Activated CD8-positive, alpha-beta memory T cell treated with anti-CD3 and anti-CD28 coated beads for 1 hour (primary cell): ENCODE measurements at places on chromosomes 2 and 18.

DNA sequence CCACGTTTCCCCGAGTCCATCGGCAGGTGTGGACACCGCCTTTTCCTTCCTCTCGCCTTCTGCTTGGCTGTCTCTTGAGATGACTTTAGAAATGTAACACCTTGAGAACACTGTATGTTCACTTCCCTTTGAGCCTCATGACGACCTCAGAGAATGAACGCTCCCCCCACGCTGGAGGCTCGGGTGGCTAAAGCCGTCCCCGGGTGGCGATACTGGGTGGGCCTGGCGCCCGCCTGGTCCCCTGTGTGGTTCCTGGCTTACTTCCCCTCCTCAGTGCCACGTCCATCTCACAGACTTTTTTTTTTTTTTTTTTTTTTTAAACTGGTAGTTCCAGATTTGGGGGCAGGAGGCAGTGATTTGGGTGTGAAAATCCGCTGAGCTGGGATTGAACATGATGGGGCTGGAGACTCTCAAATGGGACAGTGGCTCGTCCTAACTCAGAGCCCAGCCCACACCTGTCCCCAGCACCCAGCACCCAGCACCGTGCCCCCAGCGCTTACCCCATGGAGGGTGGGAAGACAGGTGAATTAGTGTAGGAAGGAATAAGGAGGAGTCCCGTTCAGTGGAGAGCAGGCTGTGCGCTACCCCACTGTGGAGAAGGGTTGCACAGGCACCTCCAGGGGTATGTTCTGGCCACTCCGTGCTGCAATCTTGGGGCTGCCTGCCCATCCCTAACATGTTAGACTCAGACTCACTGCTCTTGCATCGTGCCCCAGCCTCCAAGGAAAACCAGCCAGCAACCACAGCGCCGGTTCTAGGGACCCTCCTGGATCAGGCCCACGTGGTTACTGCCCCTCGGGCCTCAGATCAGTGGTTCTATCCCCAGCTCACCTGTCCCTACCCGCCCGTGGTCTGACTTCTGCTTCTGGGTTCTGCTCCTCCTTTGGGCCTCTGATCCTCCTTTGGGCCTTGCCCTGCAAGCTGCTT is 174.0 kb downstream of the ASB1 start:
- no peak for DNase-seq

DNA sequence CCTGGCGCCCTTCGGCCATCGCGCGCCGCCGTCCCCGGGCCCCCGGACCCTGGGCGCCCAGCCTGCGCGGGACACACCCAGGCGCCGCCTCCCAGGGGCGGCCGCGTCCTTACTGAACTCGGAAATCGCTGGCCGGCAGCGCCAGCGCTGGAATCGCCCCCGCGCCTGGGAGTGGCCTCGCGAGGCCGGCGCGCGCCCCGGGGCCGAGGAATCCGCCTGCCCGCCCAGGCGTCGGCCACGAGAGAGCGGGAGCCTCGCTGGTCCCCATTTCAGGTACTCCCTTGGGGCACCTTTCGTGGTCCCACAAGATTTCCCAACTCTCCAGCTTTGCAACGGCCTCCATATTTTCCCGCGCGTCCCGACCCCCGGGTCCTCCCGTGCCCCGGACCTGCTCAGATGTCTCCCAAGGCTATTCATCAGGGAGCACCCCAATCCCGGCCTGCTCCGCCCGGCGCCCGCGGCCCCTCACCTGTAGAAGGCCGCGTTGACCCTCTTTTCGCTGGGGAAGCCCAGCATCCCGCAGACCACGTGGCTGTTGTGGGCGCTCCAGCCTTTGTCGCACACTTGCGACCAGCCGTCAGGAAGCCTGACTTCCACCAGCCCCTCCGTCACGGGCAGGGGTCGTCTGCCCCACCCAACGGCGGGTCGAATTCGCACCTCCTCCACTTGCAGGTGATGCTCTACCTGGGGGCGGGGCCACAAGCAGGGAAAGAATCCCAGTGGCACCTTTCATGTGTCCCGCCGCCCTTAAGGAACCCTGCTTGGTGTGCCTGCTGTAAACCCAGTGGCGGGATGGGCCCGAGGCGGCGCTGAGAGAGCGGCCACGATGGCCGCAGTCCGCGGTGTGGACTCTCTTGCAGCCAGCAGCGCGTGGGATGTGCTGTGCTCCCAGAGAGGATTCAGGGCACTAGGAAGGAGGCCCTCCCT is 4.6 kb downstream of the LOXL3 start:
- no peak for DNase-seq

GRCh38 chr2:232502511-232502910 is 14.9 kb upstream of the ECEL1 start:
- peak; percentile 14 for DNase-seq

DNA sequence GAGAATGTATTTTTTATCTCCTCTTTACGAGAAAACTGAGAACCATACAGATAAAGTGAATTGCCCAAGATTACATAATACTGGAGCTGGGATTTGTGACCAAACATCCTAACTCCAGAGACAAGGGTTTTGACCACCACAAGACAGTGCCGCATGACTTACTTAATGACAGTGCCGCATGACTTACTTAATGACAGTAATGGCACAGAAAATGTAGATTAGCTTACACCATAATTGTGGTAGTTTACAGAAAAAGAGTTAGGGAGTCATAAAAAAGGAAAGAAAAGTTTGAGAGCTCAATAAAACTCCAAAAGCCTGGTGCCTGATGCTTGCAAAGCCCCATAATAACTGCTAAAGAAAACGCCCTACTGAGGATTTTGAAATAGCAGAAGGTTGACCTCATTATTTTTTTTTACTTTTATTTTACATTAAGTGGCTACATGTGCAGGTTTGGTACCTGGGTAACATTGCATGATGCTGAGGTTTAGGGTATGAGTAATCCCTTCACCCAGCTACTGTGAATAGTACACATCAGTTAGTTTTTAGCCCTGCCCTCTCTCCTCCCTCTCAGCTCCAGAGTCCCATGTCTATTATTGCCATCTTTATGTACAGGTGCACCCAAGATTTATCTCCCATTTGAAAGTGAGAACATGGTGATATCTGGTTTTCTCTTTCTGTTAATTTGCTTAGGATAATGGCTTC is 310.0 kb upstream of the UBE2E3 start:
- DNase-seq: no peak

DNA sequence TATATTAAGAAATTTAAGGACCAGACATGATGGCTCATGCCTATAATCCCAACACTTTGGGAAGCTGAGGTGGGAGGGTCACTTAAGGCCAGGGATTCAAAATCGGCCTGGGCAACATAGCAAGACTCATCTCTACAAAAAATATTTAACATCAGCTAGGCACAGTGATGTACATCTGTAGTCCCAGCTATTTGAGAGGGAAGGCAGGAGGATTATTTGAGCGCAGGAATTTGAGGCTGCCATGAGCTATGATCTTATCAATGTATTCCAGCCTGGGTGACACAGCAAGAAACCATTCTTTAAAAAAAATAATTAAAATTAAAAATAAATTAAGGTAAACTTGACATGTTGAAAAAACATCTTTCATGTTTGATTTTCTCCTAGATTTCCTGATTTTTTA is 564.2 kb downstream of the MBD2 start:
- no peak for DNase-seq

GRCh38 chr2:16612490-16612889 is 53.1 kb downstream of the CYRIA start:
- DNase-seq: no peak

- DNase-seq: no peak
Observed at GRCh38 chr2:216591480-216591879, 41.7 kb upstream of the IGFBP2 start.

- no peak for DNase-seq
Observed at GRCh38 chr2:164485541-164485940, 135.7 kb downstream of the GRB14 start.

DNA sequence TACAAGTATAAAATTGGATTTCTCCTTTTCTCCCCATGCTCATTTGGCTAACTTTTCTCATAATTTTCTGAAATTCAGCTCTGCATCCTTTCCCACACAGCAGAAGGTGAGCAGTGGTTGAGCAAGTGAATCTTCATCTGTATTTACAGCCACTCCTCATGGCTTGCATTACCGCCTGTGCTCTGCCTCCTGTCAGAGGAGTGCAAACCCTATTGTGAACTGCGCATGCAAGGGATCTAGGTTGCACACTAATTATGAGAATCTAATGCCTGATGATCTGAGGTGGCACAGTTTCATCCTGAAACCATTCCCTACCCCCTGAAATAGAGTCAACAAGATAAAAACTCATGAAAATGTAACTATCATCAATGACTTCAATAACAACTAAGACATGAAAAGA is 20.0 kb downstream of the ME2 start:
- no peak for DNase-seq

- peak; percentile 19 for DNase-seq
Observed at GRCh38 chr2:181677912-181678586, 2.3 kb downstream of the NEUROD1 start.

- DNase-seq: no peak
Observed at GRCh38 chr2:151922845-151923666, 94.8 kb upstream of the ARL5A start.

DNA sequence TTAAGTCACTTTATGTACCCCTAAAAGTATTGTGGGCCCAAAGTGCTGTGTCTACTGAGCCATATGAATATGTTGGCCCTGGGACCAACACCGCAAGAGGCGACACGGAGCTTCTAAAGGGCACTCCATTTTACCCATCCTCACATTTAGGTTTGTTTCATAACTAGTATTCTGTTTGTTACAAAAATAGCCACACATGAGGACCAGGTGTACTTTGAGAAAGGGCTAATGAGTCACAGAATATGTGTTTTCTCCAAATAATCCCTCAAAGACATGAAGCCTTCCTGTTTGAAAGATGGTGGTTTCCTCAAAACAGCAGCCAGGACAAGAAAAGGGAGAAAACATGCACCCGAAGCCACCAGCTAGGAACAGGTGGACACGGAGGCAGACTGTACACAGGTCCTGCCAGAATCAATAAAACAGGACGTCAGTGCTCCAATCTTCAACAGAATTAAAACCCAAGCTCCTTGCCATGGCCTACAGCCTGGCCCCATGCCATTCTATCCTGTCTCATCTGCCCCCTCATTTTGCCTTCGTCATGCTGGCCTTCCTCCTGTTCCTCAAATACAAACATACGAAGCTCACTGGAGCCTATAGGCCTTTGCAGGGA is 21.8 kb upstream of the GRB14 start:
- DNase-seq: no peak

DNA sequence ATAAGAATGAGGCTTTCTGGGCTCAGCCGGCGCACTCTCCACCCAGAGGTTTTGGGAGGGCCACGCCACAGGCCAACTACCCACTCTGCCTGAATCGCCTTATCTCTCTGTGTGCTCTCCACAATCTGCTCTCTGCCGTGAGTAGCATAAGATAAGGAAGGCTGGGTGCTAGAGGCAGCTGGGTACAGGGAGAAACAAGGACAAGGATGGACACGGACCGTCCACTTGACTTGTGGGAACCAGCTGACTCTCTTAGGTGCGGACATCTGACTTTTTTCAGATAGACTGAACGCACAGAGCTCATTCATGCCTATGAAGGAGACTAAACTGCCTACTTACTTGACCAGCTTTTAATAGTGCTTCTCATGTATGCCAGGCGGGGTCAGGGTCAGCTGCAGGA is 14.3 kb downstream of the NPAS2 start:
- no peak for DNase-seq

GRCh38 chr2:234161932-234162331 is 111.4 kb downstream of the SPP2 start:
- DNase-seq: no peak

- no peak for DNase-seq
Observed at GRCh38 chr18:10018289-10018688, 104.5 kb downstream of the VAPA start.

GRCh38 chr2:109168086-109168485 is 39.1 kb downstream of the SH3RF3 start:
- DNase-seq: no peak

GRCh38 chr18:54957296-54957832 is 1.9 kb downstream of the CCDC68 start:
- DNase-seq: no peak

DNA sequence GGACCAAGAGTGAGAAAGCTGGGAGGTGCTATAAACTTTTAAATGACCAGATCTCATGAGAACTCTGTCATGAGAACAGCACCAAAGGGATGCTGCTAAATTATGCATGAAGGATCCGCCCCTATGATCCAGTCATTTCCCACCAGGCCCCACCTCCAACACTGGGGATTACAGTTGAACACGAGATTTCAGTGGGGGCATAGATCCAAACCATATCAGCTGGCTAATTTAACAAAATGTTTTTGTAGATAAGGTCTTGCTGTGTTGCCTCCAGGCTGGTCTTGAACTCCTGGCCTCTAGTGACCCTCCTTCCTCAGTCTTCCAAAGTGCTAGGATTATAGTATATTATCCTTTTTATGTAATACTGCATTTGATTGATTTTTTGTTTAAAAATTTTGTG is 56.0 kb downstream of the NBEAL1 start:
- DNase-seq: no peak

- peak; percentile 41 for DNase-seq
Observed at GRCh38 chr2:37982147-37982582, 57.1 kb downstream of the RMDN2 start.

- DNase-seq: no peak
Observed at GRCh38 chr18:73646196-73646595, 501.4 kb downstream of the FBXO15 start.

GRCh38 chr2:79573895-79574674 is 61.2 kb downstream of the CTNNA2 start:
- no peak for DNase-seq

DNA sequence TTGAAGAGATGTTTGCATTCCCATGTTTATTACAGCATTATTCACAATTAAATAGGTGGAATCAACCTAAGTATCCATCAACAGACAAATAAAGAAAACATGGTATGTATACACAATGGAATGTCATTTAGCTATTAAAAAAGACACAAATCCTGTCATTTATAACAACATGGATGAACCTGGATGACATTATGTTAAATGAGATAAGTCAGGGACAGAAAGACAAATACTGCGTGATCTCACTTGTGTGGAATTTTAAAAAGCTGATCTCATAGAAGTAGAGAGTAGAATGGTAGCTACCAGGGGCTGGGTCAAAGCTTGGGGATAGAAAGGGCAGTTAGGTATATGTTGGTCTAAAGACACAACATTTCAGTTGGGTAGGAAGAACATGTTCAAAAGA is 376.3 kb downstream of the EPHA4 start:
- DNase-seq: no peak

DNA sequence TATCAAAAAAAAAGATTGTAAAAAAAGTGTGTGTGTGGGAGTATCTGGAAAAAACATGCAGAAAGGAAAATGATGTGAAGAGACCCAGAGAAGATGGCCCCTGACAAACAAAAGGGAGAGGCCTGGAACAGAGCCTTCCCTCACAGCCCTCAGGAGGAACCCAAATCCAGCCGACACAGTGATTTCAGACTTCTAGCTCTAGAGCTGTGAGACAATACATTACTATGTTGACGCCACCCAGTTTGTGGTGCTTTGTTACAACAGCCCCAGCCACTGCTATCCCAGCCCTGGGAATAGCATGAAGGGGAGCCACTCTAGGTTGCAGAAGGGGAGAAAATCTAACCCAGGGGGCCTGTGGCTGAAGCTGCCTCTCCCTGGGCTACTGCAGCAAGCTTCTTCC is 59.0 kb upstream of the ZBTB7C start:
- no peak for DNase-seq

- no peak for DNase-seq
Observed at GRCh38 chr18:9803698-9804516, 81.9 kb upstream of the TXNDC2 start.

- DNase-seq: no peak
Observed at GRCh38 chr2:238881353-238882081, 33.6 kb downstream of the TWIST2 start.

- DNase-seq: no peak
Observed at GRCh38 chr2:117931978-117932377, 81.9 kb downstream of the CCDC93 start.
